D721Med (cell line): ENCODE measurements at places on chromosomes 1 and 21.

DNA sequence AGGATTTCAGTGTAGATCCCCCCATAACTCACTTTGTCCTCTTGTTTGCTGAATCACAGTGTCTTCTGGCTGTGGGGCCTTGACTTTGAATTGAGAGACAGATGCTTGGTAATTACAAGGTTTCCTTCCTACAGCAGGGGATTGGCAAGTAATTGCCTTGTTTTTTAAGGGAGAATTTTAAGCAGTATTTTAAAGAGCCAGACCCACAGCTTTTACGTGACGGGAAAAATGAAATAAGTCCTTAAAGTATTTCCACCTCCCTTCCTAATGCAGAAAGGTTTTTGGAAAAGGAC, 41.0 kb downstream of the PGBD5 start:
- no peak for DNase-seq

GRCh38 chr1:19454265-19455146, 30.8 kb downstream of the CAPZB start:
- no peak for DNase-seq

DNA sequence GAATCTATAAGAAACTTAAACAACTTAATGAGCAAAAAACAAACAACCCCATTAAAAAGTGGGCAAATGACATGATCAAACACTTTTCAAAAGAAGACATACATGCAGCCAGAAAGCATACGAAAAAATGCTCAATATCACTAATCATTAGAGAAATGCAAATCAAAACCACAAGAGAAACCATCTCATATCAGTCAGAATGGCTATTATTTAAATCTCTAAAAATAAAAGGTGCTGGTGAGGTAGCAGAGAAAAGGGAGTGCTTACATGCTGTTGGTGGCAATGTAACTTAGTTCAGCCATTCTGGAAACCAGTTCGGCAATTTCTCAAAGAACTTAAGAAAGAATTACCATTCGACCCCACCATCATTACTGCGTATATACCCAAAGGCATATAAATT, 147.7 kb downstream of the FAF1 start:
- no peak for DNase-seq

DNA sequence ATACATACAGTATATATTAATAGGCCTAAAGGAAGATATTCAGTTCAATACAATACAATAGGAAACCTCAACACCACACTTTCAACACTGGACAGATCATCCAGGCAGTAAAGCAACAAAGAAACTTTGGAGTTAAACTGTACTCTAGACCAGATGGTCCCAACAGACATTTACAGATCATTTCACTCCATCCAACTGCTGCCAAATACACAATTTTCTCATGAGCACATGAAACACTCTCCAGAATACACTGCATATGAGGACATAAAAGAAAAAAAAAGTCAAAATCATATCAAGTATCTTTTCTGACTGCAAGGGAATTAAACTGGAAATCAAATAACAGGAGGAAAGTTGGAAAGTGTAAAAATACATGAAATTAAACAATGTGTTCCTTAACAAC, 607.5 kb upstream of the BRINP3 start:
- DNase-seq: no peak

GRCh38 chr21:37371041-37371397, 4.4 kb downstream of the DYRK1A start:
- no peak for DNase-seq

DNA sequence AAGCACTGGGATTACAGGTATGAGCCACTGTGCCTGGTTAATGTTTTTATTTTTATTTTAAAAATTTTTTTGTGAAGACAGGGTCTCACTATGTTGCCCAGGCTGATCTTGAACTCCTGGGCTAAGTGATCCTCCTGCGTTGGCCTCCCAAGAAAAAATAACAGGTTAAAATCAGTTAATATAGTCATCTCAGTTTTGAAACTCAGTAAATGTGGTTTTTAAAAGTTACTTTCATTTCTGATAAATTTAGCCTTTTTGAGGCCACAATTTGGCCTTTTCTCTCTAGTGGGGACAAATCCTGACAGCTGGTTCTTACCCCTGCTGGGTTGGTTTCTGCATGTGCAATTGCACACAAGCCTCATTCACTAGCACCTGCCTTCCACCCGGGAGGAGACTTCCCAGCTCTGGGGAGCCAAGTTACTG, 13.3 kb downstream of the PMF1 start:
- no peak for DNase-seq

DNA sequence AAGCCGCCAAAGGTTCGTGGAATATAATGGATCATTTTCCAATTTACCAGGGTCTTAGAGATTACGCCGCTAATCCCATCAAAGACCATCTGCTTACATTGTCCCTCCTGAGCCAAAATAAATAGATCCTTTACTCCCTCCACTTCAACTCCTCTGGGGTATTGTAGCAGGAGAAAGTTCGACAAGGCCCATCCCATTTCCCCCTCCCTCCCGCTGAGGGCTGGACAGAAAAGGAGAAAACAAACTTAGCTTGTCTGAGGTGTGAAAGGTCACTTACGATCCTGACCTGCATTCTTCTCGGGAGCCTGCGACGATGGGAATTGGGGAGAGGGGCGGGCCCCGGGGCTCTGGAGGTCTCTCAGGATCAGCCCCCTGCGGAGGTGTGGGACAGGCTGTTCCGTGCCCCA, 60.8 kb downstream of the MEF2D start:
- no peak for DNase-seq

- no peak for DNase-seq
Measured at GRCh38 chr1:16211824-16212223, 628 bp downstream of the ARHGEF19 start.

DNA sequence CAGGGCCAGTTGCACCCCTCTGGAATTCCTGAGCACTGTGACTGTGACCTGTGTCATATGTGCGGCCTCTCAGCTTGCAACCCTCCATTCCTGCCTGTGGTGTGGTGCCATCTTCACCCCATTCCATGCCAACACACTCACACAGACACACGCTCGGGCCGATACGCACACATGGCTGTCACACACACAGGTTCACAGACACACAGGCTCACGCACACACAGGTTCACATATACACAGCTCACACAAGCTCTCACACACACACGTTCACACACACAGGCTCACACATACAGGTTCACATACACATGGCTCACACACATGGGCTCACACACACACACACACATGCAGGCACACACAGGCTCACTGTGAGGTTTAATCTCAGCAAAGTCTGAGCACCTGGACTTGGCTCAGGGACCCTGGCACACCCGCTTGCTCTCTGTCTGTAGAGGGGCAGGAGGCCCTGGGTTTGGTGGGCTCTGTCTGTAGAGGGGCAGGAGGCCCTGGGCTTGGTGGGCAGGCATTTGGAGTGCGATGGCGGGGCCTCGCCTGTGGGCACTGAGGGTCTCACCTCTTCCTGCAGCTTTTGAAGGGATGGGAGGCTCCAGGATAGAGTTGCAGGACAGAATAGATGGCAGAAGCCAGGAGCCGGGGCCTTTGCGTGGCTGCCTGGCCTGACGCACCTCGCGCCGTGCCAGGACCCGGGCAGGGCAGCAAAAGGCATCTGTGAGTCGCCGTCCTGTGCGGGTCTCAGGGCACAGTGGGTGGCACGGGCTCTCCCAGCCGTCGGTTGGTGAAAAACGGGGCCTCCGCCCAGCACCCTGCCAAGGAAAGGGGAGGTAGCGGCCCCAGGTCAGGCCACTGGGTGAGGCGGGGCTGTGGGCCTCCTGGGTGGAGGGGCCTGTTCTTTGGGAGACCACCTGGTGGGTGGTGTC, 17.1 kb downstream of the COL18A1 start:
- no peak for DNase-seq

GRCh38 chr1:209657140-209657879, 5.1 kb upstream of the LAMB3 start:
- no peak for DNase-seq

DNA sequence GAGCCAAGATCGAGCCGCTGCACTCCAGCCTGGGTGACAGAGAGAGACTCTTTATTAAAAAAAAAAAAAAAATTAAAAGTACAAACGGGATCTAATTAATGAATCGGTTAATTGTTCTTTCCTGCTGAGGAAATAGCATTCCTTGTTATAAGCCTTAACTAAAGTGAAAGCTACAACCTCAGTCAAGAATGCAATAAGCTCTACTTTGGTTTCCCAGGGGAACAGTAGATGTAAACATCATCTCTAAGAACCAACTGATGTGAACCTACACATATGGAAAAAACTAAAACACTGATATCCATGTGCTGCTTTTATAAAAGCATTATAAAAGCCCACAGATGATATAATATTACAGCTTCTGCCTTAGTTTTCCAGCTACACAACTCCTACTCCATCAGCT, 41.9 kb downstream of the LPGAT1 start:
- no peak for DNase-seq

DNA sequence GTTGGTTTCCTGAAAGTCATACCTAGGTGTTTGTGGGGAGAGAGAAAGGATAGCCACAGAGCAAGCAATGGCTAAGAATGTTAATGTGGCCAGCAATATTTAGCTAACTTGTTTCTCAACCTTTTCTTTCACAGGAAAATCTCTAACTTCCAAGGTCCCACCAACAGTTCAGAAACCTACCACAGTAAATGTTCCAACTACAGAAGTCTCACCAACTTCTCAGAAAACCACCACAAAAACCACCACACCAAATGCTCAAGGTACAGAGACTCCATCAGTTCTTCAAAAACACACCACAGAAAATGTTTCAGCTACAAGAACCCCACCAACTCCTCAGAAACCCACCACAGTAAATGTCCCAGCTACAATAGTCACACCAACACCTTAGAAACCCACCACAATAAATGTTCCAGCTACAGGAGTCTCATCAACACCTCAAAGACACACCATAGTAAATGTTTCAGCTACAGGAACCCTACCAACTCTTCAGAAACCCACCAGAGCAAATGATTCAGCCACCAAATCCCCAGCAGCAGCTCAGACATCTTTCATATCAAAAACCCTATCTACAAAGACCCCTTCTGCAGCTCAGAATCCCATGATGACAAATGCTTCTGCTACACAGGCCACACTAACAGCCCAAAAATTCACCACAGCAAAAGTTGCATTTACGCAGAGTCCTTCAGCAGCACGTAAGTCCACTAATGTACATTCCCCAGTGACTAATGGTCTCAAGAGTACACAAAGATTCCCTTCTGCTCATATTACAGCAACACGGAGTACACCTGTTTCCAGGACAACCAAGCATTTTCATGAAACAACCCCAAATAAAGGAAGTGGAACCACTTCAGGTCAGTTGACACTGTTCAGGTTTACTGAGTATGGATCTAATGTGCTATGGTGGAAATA, 15.3 kb downstream of the CD55 start:
- no peak for DNase-seq

- no peak for DNase-seq
Measured at GRCh38 chr21:44912158-44912473, 8.6 kb downstream of the ITGB2 start.

- DNase-seq: no peak
Measured at GRCh38 chr1:198676253-198676652, 37.4 kb downstream of the PTPRC start.

GRCh38 chr1:230807029-230807428, 59.8 kb downstream of the CAPN9 start:
- DNase-seq: no peak

- DNase-seq: no peak
Measured at GRCh38 chr1:206878456-206878855, 13.0 kb downstream of the IL20 start.

DNA sequence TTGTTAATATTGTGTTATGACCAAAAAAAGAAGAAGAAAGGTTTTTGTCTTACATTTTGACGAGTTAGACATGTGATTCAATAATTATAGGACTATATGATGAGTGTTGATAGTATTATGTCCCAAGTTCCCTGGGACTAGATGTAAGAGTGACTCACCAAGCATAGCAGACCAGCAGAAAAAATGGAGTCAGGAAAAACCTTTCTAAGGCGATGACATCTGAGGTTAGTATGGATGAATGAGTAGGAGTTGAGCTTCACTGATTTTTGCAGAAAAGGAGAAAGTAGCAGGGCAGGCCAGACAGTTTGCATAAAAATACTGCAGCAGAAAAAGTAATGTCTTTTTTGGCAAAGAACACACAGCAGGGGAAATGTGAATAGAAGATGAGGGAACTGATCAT, 1041.3 kb upstream of the ADGRL4 start:
- no peak for DNase-seq

- DNase-seq: no peak
Measured at GRCh38 chr1:209029737-209030136, 553.8 kb upstream of the CAMK1G start.

GRCh38 chr1:8006037-8006963, 19.8 kb downstream of the ERRFI1 start:
- no peak for DNase-seq

GRCh38 chr1:93750955-93751354, 69.3 kb upstream of the BCAR3 start:
- DNase-seq: no peak

GRCh38 chr1:85027242-85027983, 20.9 kb downstream of the MCOLN3 start:
- no peak for DNase-seq

DNA sequence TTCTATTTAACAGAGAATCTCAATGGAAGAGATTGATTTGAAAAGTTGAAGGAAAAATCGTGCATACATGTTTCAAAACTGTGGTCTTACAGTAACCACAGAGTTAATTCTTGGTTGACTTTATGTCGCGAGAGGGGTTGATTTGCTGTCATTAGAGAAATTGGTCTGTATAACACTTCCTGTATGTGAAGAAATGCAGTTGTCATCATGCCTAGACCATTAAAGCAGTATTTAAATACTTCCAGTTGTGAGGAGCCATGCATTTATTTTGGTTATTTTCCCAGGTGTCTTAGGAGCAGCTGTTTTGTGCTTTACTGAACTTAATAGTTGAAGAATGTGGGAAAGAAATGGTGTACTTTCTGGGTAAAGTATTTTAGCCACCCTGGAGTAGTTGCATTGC, 76.2 kb downstream of the NFIA start:
- DNase-seq: no peak

GRCh38 chr1:16907870-16908758, 12.3 kb downstream of the RNU1-2 start:
- no peak for DNase-seq

- no peak for DNase-seq
Measured at GRCh38 chr1:31605908-31606427, 11.5 kb upstream of the HCRTR1 start.

DNA sequence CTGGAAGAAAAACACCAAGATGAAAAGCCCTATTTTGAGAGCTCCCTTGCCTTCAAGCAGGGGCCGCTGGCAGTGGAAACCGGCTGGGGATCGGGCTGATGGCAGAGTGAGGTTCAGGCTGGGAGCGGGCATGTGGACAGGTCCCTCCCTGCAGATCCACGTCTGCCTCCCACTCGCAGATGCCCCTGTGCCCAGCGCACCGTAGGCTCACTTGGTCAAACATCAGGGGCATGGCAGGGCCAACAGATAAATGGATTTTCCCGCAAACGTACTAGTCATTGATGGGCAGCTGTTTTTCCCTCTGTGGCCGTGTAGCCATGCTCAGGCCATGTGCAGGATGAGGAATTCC, 6.6 kb upstream of the C1orf174 start:
- no peak for DNase-seq

GRCh38 chr1:61851849-61852669, 109.8 kb downstream of the PATJ start:
- DNase-seq: no peak

- no peak for DNase-seq
Measured at GRCh38 chr1:183543619-183544204, 46.5 kb downstream of the NCF2 start.
